B cell (primary cell): ENCODE measurements at places on chromosomes 4 and X. TPM values are rescaled to one million over a fixed set of nuclear protein-coding genes. Genes with fewer than 3 reads are reported as not detected.

SMS gene
- 27.2 and 30.5 TPM in 2 replicates for total RNA-seq

DNA sequence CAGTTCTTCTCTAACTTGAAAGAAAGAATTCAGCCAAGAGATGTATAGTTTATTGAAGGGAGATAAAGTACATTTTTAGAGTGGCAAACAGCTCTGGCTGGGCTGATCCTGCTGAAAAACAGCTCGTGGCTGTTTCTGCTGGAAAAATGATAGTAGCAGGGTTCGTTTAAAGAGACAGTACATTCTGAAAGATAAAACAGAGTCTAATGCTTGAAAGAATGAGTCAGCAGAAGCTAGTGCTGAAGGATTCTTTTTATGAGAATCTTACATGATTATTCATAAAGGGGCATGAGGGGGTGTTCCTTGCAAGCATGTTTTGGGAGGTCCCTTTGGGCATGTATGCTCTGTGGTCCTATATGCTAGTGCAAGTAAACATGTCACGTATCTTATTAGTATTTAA is 790.0 kb downstream of the PCDH18 start:
- DNase-seq = no peak
- no peak overlapping the region for H3K27ac ChIP-seq
- H3K27me3 ChIP-seq = no peaks in the 10 kb centered on the region
- no peaks in the 10 kb centered on the region for H3K36me3 ChIP-seq
- no peaks in the 10 kb centered on the region for H3K4me1 ChIP-seq
- H3K4me3 ChIP-seq = no peak overlapping the region

TMSB15A gene
- total RNA-seq = not detected in 2 replicates

- no peaks in the 10 kb centered on the region for H3K27me3 ChIP-seq
- H3K27ac ChIP-seq = peak overlapping the region; percentile 38
- H3K4me3 ChIP-seq = no peak overlapping the region
- no peaks in the 10 kb centered on the region for H3K36me3 ChIP-seq
Measured at GRCh38 chrX:154333837-154334271, 38.3 kb downstream of the TKTL1 start.

HS6ST2 gene
- not detected in 2 replicates for total RNA-seq

DNA sequence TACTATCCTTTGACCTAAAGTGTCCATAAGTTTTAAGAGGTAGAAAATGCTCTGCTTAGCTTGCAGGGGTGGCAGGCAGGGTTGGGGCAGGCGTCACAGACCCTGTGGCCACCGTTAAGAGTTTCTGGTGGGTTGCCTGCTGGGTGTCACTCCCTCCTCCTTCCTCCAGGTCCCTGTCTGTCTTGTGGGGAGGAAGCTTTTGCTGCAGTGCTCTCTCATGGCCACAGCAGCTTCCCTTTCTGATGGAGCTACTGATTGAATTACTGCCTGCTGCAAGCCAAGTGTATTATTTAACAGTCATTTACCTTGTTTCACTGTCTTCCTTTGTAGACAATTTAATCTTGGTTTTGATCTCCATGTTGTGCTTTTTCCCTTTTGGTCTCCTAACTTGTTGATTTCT is 384.6 kb downstream of the IDS start:
- H3K4me1 ChIP-seq = no peaks in the 10 kb centered on the region
- H3K27me3 ChIP-seq = no peaks in the 10 kb centered on the region
- H3K36me3 ChIP-seq = no peaks in the 10 kb centered on the region
- H3K4me3 ChIP-seq = no peak overlapping the region
- no peak overlapping the region for H3K27ac ChIP-seq

- DNase-seq = no peak
- no peaks in the 10 kb centered on the region for H3K27me3 ChIP-seq
- H3K36me3 ChIP-seq = no peaks in the 10 kb centered on the region
- H3K4me1 ChIP-seq = no peaks in the 10 kb centered on the region
Measured at GRCh38 chr4:127642169-127642568, 9.4 kb downstream of the INTU start.

F9 gene
- total RNA-seq = not detected in 2 replicates

ADGRG4 gene
- not detected in 2 replicates for total RNA-seq

DCAF8L2 gene
- not detected in 2 replicates for total RNA-seq

ZNF185 gene
- total RNA-seq = 0.89 and 1.7 TPM in 2 replicates

GRCh38 chrX:19462231-19462630 is 53.1 kb downstream of the MAP3K15 start:
- no peaks in the 10 kb centered on the region for H3K27me3 ChIP-seq
- H3K27ac ChIP-seq = no peak overlapping the region
- H3K4me3 ChIP-seq = no peak overlapping the region
- no peak for DNase-seq
- no peaks in the 10 kb centered on the region for H3K36me3 ChIP-seq
